ENCODE measurements at places on chromosomes 7 and 10.

- DNase-seq: no peak
Measured at GRCh38 chr7:127588697-127589482, 679 bp downstream of the ARF5 start.

DNA sequence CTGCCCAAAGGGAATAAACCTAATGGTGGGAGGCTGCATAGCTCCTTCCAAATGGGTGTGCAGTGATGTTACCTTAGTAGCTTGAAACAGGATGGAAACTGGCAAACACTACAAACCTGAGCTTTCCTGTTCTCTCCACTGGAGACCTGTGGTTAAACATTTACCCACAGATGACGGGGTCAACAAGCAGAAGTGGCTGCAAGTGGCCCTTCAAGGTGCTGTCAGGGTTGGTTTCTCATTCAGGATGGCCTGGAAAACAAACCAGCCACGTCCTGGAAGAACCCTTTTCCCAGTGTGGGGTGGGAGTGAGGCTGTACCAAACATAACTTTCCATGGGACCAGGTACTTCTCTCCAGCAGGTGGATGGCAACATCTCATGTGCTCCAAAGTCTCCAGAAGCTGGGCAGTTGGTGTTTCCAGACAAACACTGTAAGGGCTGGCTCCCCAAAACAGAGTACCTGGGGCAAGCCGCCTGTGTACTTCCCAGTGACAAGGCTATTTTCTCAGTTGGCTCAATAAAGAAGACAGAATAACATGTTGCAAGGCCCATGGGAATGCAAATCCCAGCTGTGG lies 67.5 kb downstream of the DNAJB9 start:
- no peak for DNase-seq

GRCh38 chr10:112949875-112950507 lies at the start of gene TCF7L2:
TSS of gene TCF7L2 (plus strand) at chr10:112950247. CDS start at chr10:112950757, 510 bp downstream.
- peak; percentile 24 for DNase-seq

- no peak for DNase-seq
Measured at GRCh38 chr7:151239837-151240459, 7.7 kb downstream of the CHPF2 start.

GRCh38 chr7:132799081-132799413 lies 222.8 kb upstream of the PLXNA4 start:
- DNase-seq: no peak

DNA sequence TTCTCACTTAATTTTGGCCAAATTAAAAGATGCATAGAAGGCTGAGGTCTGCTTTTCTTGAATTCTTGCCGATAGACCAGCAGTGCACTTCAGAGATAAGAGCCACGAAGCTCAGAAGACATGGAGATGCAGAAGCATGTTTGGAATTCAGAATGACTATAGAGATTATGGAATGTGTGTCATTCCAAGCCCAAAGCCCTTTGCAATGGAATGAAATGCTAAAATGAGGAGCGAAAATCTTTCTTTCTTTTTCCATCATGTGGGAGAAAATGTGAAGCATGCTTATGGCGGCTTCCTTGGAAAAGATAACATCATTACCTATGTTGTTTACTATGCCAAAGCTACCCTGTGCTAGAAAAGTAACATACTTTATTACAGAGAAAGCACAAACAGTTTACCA lies 257.0 kb upstream of the RNF32 start:
- DNase-seq: no peak

GRCh38 chr7:87234949-87235348 lies 15.4 kb upstream of the TMEM243 start:
- DNase-seq: no peak

DNA sequence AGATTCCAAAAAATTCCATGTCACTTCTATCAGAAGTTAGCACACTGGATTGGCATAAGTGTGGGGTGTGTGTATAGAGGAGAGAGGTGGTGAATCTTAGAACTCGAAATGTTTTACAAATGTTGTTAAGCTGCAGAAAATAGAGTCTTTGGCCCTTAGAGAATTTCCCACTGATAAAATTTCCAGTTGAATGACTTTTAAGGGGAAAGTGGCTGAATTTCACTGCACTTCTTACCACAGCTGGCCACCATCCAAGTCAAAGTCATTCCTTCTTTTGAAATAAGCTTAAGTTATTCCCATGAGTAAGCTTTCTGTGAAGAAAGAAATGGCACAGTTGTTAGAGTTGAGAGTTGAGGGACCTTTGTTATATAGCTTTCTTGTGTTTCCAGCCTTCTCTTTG lies 13.9 kb downstream of the VCL start:
- DNase-seq: no peak

GRCh38 chr10:34299105-34299611 lies 515.9 kb downstream of the PARD3 start:
- DNase-seq: no peak

DNA sequence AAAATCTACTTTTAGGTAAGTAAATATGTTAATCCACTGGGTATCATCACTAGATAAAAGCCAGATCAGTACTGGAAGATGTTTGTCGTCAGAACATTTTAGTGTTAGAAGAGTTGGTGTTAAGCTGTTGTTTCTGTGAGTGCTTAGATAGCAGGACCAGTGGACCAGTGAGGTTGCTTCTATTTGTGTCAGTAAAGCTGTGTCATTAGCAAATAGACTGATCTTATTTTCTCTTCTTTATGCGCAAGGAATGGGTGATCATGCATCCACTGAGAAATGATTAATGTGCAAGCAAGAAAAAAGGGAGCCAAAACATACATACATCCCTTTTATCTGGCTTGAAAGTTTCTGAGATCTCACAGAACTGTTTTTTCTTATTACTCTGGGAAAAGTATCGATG lies 42.6 kb downstream of the EXOC4 start:
- DNase-seq: no peak

DNA sequence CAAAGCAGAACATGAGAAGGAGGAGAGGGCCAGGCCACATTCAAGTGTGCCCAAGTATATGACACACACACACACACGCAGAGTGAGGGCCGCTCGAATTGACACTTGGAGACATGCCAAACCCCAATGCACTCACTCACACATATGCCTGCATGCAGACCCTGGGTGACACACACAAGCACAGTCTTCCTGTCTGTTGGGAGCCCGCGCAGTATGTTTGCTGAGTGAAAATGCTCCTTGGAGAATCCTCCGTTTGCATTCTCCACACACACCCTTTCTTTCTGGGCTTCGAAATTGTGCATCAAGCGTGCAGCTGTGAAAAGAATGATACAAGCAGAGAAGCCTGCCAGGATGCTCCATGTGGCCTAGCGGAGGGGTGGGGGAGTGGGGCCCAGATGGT lies 120.9 kb downstream of the PLXNA4 start:
- no peak for DNase-seq

DNA sequence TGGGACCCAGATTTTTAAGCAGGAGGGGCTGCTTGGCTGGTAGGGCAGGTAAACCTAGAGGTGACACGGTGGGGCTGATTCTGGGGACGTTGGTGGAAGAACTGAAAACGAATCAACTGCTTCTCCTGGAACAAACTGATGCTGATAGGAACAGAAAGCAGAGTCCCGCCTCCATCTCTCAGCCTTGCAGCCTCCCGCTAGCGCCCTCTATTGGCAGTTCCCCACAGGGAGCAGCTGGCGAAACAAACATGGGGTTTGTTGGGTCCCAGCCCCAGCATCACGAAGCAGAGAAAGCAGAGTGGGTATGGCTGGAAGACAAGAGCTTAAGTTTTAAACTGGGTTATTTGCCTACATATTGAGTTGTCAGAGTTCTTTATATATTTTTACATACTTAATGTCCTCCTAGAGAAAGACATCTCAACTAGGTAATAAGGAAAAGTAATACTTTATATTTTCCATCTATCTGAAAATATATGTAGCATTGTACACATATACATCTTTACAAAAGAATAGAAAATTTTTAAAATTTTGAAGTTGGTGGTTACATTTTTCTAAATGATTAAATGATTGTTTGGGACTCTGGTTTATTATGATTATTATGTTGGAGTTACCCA lies 42.3 kb upstream of the FOXI2 start:
- DNase-seq: no peak

- no peak for DNase-seq
Measured at GRCh38 chr10:110762849-110763211, 108.9 kb upstream of the PDCD4 start.

- no peak for DNase-seq
Measured at GRCh38 chr7:147909431-147910148, 681.0 kb upstream of the C7orf33 start.

- DNase-seq: no peak
Measured at GRCh38 chr10:58734116-58734515, 221.4 kb downstream of the BICC1 start.

DNA sequence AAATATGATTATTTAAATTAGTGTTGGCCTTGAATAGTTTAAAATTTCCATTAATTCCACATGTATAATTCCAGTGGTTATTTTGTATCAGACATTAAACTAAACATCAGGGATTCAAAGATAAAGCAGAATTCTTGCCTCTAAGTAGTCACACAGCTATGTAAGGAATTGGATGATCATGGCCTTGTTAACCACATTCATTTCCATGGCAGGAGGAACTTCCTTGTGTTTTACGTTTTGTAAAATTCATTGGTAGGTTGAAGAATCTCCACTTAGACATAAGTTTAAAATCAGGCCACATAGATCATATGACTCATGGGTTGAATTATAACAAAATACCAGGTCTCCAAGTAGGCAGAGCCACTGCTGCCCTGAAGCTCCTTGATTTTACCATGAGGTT lies 289.7 kb downstream of the PLXDC2 start:
- DNase-seq: no peak

- DNase-seq: peak; percentile 84
Measured at GRCh38 chr10:28381903-28382347, 79.1 kb upstream of the MPP7 start.

DNA sequence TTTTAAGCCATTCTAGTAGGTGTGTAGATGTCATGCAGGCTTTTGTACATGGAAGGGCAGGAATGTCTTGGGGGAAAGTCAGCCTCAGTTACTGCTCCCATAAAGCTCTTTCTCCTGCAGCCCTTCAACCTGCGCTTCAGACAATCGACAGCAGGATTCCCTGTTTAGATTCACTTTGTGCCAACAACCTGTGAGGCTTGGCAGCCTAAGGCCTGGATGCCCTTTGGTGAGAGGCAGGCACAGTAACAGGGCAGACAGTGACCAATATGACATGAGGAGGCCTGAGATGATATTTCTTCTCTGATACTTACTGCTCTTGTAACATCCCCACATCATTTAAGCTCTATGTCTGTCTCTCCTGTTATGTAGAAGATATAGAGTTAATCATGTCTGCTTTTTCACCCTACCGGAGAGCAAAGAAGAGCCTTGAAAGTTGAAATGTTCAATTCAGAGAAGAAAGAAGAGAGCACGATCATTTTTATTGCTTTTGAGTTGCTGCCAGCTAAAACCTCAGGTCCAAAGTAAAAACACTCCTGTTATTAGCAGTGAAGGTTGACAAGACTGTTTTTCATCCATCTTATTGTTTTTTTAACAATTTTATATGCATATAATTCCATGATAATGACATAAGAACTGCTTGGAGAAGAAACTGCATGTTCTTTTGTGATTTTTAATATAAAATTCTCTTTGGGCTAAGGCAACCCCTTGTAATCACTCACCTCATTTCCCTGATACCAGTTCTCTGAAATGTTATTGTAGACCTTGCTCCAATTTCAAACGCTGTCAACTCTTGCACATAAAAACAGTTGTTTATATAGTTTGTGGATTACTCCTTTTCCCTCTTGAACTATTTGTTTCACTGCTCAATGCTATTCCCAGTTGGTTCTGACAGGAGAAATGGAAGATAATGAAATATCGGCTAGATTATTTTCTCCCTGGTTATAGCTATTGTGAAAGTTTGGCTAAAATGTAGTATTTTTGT lies 140.9 kb downstream of the GALNT17 start:
- no peak for DNase-seq

DNA sequence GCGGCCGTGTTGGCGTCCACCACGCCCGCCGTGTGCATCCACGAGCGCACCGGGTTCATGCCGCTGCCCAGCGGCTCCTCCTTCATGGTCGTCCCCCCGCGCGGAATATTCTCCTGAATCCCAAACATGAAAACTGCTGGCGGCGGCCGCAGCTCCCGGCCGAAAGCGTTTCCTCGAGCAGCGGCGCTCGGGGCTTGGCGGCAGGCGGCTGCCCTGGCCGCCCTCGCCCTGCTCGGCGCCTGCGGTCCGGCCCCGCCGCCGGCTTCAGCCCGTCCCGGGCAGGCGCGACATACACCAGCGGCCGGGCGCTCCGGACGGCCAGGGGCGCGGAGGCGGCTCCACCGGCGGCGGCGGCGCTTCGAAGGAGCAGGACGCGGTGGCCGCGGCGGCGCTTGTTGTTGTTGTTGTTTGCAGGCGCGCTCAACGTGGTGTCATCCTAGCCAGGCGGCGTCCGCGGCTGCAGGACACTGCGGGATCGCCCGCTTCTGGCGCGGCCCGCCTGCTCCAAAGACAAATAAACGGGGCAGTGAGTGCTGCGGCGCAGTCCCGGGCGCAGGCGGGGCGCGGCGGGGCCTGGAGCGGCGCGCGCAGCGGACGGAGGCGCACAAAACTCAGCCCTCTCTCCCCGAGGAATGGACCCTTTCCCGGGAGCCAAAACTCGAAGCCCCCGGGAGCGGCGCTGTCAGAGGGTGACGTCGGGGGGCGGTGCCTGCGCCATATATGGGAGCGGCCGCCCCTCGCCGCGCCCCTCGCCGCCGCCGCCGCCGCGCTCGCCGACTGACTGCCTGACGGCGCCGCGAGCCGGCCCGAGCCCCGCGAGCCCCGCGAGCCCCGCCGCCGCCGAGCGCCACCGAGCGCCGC lies at the start of gene EBF3:
Gene EBF3 (minus strand): TSS at position 634 of the 861 bp plus-strand sequence. CDS start 506 bp downstream, at position 128.
- DNase-seq: no peak

DNA sequence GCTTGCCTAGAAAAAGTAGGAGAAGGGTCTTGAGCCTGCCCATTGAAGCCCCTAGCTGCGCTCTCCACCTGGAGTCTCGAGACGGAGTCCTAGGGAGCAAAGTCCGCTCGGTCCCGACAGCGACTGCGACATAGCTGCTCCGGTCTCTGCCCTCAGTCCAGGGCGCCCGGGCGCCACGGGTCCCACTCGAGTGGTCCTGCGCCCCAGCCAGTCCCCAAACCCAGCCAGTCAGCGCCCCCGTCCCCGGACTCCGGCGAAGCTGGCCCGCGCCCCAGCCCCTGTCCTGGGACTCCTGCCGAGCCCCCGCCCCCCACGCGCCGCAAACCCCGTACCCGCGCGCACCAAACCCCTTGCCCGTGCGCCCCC lies 490 bp downstream of the TNS3 start:
- DNase-seq: no peak

GRCh38 chr7:132152131-132152889 lies 424.0 kb downstream of the PLXNA4 start:
- no peak for DNase-seq

GRCh38 chr7:157690833-157691585 lies 354.2 kb downstream of the DNAJB6 start:
- no peak for DNase-seq

- DNase-seq: no peak
Measured at GRCh38 chr7:33649476-33650441, 255.6 kb upstream of the BMPER start.

DNA sequence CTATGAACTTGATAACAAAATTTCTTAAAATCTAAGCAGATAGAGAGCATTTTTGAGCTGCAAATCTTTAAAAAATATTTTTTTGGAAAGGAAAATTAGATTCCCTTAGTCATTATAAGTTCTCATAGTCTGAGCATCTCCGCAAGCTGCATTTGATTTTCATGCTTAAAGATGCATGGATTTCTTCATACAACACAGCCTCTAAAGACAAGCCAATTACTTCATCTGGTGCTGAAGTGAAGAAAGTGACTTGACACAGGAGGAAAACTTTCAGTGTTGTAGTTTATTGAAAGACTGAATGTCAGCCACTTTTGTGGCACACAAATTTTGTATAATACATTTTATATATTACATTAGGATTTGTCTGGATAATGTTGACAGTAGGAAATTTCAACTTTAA lies 22.5 kb downstream of the SEMA3D start:
- no peak for DNase-seq

GRCh38 chr10:110637558-110638053 lies 6.5 kb upstream of the RBM20 start:
- no peak for DNase-seq
